ENCODE measurements at places on chromosomes 7 and 10. TPM values are rescaled to one million over a fixed set of nuclear protein-coding genes. Genes with fewer than 3 reads are reported as not detected.

The CTAGE8 gene
- total RNA-seq, result 0.66 TPM

The SLIT1 gene
- total RNA-seq, result 0.51 TPM

The GPR15LG gene
- not detected for total RNA-seq

The ARHGEF5 gene
- 7.2 TPM for total RNA-seq

The DNMBP gene
- 4.4 TPM for total RNA-seq

The FAM13C gene
- total RNA-seq, result not detected

The TCF7L2 gene
- 6.2 TPM for total RNA-seq

The LIPJ gene
- total RNA-seq, result not detected

The TDRD1 gene
- not detected for total RNA-seq

The NPC1L1 gene
- total RNA-seq, result 0.10 TPM

The ITIH5 gene
- 0.13 TPM for total RNA-seq

The IL2RA gene
- total RNA-seq, result 25.9 TPM

The PLXNA4 gene
- 2.3 TPM for total RNA-seq

The BLNK gene
- 2.8 TPM for total RNA-seq

The SFRP4 gene
- total RNA-seq, result 0.16 TPM

The ATOH7 gene
- not detected for total RNA-seq

The MYL10 gene
- total RNA-seq, result not detected

The ARHGEF35 gene
- total RNA-seq, result 1.7 TPM

The CCL24 gene
- not detected for total RNA-seq

The LRIT2 gene
- not detected for total RNA-seq

The MINDY3 gene
- 30.1 TPM for total RNA-seq

The GJD4 gene
- not detected for total RNA-seq

The HYAL4 gene
- total RNA-seq, result not detected
